Stimulated activated CD8-positive, alpha-beta memory T cell treated with anti-CD3 and anti-CD28 coated beads, Interleukin-4, amount 100 ng/mL, for 24 hours (primary cell): ENCODE measurements at places on chromosomes 2 and 18.

- DNase-seq, result no peak
These were observed 367.0 kb downstream of the NR4A2 start for GRCh38 chr2:155965415-155966063.

DNA sequence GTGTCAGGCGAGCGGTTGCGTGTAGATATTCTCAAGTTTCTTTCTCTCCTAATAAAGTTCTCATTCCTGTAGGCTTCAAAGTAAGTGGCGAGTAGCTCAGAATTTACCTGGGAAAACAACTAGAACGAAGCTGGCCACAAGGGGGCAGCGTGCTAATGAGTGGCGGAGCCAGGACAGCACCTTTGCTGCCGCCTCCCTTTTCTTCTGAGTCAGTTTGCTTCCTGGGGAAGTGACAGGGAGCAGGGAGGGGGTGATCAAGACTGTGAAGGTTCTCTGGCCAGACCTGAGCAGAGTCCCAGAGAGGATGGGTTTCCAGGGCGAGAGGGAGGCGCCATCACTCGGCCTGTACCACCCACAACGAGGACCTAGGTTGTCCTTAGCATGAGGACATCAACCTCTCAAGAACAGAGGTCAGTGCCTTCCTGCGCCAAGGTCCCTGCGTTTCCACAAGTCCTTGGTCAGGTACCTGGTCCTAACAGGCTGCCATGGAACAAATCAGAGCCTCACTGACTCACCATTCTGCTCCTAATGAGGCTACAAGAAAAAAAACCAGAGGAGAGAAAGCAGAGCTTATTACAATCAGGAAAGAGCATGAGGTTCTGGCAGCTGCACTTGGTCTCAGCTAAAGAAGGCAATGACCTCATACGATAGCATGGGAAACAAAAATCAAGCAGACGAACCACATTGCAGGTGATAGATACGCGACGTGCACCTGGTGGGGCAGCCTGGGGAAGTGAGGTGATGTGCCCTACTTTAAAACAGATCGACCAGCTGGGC is 98.7 kb downstream of the PLB1 start:
- peak; percentile 75 for DNase-seq

GRCh38 chr18:35050028-35050546 is 8.9 kb downstream of the MAPRE2 start:
- no peak for DNase-seq

GRCh38 chr2:56656826-56657225 is 473.0 kb downstream of the CCDC85A start:
- DNase-seq, result no peak

- peak; percentile 37 for DNase-seq
These were observed 617 bp downstream of the CCDC142 start for GRCh38 chr2:74481961-74482800.

DNA sequence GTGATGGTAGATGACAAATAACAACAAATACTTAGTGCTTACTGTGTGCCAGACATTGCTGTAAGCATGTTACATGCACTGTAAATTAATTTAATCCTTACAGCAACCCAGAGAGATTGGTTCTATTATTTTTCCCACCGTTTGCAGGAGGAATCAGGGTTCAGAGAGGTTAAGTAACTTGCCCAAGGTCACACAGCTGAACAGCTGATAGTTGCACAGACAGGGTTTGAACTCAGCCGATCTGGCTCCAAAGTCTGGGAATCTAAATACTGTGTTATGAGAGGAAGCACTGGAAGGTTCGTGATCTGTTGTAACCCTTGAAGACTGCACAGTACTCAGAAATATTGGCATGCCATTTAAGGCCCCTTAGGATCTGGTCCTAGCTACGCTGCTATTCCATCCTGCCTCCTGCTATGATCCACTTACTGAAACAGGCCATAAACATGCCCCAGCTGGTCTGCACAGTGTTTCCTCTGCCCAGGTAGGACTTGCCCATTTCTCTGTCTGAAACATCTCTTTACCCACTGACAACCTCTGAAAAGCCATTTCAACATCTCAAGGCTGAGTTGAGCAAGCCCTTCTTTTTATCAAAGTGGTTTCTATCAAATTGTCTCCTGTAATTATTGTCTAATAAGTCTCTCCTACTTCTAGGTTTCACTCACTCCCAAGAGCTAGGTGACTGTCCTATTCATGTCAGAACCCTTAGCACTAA is 40.4 kb upstream of the MRPL33 start:
- DNase-seq, result no peak

GRCh38 chr2:16346671-16347070 is 319.0 kb downstream of the CYRIA start:
- DNase-seq, result no peak

- DNase-seq, result no peak
These were observed 134.1 kb upstream of the DLGAP1 start for GRCh38 chr18:4589056-4589800.

- DNase-seq, result no peak
These were observed at the start of gene CYTIP for GRCh38 chr2:157443795-157444640. TSS of gene CYTIP (minus strand) at chr2:157444089. CDS start at chr2:157444020, 69 bp downstream.

- DNase-seq, result no peak
These were observed 29.4 kb upstream of the RTTN start for GRCh38 chr18:70234667-70235459.
